ENCODE measurements at places on chromosomes 11 and 22.

- DNase-seq = peak; percentile 19
Measured at GRCh38 chr22:17198170-17199002, 20.8 kb downstream of the ADA2 start.

DNA sequence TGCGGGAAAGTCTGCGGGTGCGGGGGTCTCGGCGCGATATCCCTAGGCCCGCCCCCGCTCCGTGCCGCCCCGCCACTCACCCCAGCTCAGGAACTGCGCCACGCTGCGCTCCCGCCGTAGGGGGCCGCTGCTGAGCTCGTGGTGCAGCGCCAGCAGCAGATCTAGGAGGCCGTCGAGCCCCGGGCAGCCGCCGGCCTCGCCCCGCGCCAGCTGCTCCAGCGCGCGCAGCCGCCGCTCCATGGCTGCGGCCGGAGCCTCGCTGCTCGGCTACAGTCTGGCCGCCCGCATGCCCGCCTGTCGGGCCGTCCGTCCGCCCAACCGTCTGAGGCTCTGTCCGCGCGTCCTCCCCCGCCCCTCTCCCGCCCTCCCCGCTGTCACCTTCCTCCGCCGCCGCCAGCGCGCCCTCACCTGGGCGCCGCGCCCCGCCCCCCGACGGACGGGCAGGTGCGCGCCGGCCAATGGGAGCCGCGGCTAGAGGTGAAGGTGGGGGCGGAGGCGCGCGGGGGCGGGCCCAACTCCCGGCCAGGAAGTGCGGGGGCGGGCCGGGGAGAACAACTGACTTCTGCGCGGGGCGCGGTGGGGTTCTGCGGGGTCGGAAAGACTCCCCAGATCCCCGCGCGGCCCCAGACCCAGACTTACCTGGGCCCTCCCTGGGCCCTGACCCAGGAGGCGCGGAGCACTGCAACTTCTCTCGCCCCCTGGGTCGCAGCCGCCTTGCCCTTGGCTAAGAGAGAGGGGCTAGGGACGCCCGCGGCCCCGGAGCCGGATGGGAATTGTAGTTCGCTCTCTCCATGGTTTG, at the start of gene CDC42BPG:
Gene CDC42BPG (minus strand): TSS at position 324 of the 799 bp plus-strand sequence. CDS start 84 bp downstream, at position 240.
- peak; percentile 75 for DNase-seq

- DNase-seq = no peak
Measured at GRCh38 chr11:60859616-60860250, 4.0 kb upstream of the PTGDR2 start.

- DNase-seq = no peak
Measured at GRCh38 chr11:112165049-112165448, 1.2 kb upstream of the IL18 start.

DNA sequence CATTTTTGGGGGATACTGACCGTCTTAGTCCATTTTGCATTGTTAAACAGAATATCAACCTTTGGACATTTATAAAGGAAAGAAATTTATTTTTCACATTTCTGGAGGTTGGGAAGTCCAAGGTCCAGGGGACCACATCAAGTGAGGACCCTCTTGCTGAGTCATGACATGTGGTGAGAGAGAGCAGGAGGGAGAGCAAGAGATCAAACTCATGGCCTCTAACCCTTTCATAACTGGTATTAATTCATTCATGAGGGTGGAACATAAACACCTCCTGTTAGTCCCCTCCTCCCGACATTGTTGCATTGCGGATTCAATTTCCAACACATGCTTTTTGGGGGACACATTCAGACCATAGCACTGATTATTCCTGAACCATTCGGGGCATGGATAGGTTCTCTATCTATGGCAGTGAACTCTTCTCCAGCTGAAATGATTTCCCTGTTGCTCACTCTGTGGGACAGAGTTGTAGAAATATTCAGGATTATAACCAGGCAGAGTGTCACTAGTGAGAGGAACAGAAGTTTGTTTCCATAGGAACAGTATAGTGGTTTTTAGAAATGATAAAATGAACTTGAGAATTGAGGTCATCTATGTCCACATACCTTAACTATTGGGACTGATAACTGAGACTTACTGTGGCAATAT, 88.2 kb upstream of the OR9Q1 start:
- no peak for DNase-seq

GRCh38 chr11:60769811-60770210, 13.1 kb downstream of the MS4A15 start:
- no peak for DNase-seq

DNA sequence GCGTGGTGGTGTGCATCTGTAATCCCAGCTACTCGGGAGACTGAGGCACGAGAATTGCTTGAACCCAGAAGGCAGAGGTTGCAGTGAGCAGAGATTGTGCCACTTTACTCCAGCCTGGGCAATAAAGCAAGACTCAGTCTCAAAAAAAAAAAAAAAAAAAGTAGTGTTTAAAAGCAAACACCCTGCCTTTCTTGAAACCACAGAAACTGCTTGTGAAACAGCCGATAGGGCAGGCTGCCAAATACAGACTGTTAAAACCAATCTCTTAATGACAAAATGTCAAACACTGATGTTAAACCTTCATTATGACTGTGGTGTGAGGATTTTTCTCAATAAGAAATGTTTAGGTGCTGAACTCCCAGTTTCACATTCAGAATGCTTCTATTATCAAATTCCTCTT, 27.3 kb downstream of the MARK2 start:
- no peak for DNase-seq

DNA sequence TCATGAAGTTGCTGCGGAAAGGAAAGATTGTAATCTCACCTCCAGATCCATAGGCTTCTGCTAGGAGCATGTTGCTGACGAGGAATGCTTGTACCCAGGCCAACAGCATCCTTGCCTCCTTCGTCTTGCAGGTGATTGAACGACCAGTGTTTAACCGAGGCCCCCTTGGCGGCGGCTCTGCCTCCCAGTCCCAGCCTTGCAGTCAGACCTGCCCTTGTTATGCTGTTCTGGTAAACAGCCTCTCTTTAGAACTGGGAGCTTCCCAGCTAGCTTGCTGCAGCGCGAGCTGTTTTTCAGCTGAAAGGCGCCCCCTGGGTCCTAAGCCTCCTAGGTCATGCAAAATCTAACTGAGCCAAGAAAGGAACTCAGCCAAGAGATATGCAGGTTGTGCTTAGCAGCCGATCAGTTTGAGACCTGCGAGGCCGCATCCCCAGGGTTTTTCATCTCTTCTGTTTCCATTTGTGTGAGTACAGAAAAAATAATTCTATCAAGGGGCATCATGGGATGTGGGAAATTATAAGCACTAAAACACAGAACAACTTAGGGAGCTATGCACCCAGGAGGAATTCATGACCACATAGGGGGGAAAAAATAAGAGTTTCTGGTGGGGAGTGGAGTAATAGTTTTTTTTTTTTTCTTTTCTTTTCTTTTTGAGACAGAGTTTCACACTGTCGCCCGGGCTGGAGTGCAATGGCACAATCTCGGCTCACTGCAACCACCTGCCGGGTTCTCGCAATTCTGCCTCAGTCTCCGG, at the start of gene PIK3IP1:
Gene PIK3IP1 (minus strand): TSS at position 253 of the 754 bp plus-strand sequence. CDS start 144 bp downstream, at position 109.
- DNase-seq = peak; percentile 40

DNA sequence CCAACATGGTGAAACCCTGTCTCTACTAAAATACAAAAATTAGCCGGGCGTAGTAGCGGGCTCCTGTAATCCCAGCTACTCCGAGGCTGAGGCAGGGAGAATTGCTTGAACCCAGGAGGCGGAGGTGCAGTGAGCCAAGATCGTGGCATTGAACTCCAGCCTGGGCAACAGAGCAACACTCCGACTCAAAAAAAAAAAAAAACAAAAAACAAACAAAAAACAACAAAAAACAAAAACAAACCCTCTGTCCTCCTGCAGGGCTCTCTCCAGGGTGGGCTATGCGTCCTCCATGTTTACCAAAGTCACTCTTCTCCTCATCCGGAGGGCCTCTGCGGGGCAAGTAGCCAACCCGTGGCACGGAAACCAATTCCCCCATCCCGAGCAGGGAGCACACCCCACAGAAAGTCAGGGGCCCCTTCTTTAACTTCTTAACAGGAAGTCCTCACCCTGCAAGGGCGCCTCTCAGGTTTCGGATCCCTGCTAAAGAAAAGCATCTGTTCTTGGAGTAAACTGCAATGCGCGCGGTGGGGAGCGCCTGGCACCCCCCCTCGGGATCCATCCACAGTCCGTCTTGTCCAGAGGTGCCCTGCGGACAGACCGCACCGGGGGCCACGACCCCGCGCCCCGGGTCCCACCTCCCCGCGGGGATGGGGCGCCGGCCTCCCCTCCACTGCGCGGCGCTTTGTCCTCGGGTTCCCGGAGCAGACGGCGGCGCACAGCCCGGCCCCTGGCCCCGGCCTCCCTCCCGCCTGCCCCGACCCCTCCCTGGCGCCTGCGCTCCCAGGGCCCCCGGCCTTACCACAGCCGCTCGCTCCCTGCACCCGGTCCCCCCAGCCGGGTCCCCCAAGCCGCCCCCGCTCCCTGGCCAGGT, 712 bp downstream of the CERK start:
- DNase-seq = peak; percentile 17

DNA sequence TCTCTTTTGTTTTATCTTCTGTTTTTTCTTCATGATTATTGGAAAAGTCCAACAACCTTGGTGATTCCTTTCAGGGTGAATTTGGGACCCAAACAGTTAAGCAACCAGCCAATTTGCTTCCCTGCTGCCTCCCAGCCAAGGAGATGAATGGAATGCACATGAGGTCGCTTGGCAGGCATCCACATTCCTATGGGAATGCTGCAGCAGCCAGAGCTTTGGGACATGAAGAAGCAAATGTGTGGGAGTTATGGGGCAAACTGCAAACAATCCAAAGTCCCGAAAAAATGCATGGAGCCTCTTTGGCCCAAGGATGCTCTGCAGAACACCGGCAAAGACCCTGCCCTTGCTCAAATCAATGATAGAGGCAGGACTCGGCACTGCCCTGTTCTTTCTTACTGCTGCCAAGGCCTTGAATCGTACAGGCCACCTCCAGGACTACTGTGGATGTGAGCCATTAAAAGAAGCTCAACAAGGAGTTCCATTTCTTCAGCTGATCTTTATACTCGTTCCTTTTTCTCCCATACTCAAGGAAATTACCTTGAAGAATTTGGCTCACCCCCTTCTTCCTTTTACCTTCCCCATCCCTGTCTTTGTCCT, 117.3 kb upstream of the TEAD1 start:
- no peak for DNase-seq

- no peak for DNase-seq
Measured at GRCh38 chr11:80782135-80782885, 1341.5 kb upstream of the TENM4 start.

DNA sequence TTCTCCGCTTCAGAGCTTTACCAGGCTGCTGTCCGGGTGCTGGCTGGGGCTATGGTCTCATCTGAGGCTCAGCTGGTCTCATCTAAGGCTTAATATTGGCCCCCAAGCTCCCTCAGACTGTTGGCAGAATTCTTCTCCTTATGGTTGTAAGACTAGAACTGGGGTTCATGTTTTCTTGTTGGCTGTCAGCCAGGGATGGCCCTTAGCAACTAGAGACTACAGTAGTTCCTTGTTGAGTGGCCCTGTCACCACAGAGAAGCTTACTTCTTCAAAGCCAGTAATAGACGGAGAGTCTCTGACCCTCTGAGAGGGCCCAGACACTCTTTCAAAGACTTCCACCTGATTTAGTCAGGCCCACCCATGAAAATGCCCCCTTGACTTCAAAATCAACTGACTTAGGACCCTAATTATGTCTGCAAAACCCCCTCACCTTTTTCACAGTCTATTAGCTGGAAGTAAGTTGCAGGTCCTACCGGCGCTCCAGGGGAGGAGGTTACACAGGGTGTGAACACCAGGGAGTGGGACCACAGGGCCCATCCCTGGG, 24.2 kb upstream of the TREH start:
- DNase-seq = no peak

DNA sequence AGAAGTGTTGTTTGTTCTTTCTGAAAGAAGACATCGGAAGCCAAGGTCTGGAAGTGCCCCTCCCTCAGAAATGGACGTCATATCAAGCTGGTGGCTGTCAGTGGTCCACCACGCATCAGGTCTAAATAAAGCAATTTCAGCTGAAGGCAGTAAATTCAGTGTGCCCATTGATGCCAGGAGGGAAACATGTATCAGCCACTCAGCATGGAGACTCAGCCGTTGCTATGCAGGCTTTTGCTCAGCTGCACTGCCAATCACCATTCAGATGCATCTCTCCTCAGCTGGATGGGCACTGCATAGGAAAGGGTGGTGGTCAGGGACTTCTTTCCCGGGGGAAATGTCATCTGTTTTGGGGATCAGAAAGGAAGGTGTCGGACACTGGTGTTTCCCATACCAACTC, 878.2 kb downstream of the NTM start:
- no peak for DNase-seq

- DNase-seq = no peak
Measured at GRCh38 chr11:116870054-116870453, 32.6 kb upstream of the APOA1 start.

DNA sequence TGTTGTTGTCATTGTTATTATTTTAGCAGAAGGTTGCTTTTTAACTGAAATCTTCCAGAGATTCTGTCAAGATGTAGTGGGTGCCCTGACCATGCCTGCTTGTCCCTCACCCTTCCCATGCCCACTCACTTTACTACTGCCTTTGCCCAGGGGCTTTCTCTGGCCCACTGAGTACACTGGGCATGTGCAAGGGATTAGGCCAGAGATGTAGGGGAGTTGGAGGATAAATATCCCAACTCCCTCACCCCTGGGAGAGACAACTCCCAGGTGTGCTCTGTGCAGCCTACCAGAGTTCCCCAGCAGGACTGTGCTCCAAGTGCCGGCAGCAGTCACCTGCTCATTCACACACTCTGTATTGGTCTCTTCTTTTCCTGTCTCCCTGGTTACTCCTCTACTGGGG, 559.1 kb downstream of the MIAT start:
- DNase-seq = no peak

- DNase-seq = no peak
Measured at GRCh38 chr11:119476666-119477331, 53.8 kb upstream of the THY1 start.

GRCh38 chr11:19605520-19606371, 106.9 kb upstream of the NAV2 start:
- no peak for DNase-seq

GRCh38 chr11:79522626-79523025, 81.8 kb upstream of the TENM4 start:
- DNase-seq = no peak

- DNase-seq = no peak
Measured at GRCh38 chr11:29844701-29845379, 172.0 kb downstream of the KCNA4 start.

- DNase-seq = no peak
Measured at GRCh38 chr22:20509344-20510047, 2.1 kb downstream of the MED15 start.

DNA sequence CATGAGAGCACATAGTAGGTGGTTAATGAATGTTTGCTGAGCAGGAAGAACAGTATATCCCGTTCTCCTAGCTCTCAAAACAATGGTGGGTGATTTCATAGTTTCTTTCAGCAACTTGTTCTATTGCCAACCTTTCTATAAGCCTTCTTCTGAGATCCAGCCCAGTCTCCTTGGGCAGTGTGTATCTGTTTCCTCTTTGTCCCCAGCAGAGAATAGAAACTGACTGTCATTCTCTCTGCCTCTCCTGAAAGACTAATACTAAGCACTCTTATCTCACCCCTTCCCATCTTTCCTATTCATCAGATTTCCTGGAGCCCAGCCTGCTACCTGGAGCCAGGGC, 272.9 kb downstream of the ST3GAL4 start:
- no peak for DNase-seq

GRCh38 chr11:116613206-116613875, 159.4 kb downstream of the BUD13 start:
- DNase-seq = no peak

All from NCI-H1930 (cell line).